Activated T-helper 1 cell treated with anti-CD3 and anti-CD28 coated beads, Interleukin-12 subunit alpha, Interleukin-12 subunit beta, Interleukin-2, Interleukin-4 antibody, amounts not matched to agents 30 ng/mL and 10 ng/mL and 1 ng/mL, durations not matched to agents 14 hours and 24 hours and 36 hours (primary cell): ENCODE measurements at places on chromosomes 7 and 10.
A peak's percentile ranks its signal among the peaks of the same experiment; 100 is the strongest.

DNA sequence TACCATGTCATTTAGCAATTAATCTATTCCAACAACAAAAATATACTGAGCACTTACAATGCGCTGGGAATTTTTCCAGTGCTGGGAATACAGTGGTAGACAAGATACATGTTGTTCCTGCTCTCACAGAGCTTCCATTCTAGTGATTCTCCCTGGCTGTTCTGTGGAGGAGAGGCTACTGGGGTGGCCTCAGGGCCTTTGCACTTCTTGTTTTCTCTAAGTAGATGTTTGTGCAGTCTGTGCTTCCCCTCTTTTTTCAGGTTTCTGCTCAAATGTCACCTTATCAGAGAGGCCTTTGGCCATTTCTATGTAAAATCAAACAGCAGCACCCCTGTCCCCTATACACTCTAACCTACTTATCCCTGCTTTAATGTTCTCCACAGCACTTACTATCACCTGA is 24.7 kb downstream of the OSBPL3 start:
- no peak for DNase-seq

GRCh38 chr7:120615703-120616102 is 242.2 kb downstream of the TSPAN12 start:
- DNase-seq, result no peak

- DNase-seq, result no peak
These were observed 30.9 kb downstream of the CDK1 start for GRCh38 chr10:60809157-60809556.

GRCh38 chr10:111511751-111512150 is 434.9 kb downstream of the ADRA2A start:
- DNase-seq, result no peak

DNA sequence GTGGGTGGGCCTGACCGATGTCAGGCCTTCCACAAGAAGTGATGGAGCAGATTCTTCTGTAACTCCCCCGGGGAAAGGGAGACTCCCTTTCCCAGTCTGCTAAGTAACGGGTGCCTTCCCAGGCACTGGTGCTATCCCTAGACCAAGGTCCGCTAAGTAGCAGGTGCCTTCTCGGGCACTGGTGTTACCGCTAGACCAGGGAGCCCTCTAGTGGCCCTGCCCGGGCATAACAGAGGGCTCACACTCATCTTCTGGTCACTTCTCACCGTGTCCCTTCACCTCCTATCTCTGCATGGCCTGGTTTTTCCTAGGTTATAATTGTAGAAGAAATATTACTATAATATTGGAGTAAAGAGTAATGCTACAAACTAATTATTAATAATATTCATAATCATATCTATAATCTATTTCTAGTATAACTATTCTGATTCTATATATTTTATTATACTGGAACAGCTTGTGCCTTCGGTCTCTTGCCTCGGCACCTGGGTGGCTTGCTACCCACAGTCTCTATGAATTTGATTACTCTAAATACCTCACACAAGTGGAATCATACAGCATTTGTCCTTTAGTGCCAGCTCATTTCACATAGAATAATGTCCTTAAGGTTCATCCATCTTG is 1378.7 kb downstream of the XPNPEP1 start:
- peak; percentile 5 for DNase-seq

DNA sequence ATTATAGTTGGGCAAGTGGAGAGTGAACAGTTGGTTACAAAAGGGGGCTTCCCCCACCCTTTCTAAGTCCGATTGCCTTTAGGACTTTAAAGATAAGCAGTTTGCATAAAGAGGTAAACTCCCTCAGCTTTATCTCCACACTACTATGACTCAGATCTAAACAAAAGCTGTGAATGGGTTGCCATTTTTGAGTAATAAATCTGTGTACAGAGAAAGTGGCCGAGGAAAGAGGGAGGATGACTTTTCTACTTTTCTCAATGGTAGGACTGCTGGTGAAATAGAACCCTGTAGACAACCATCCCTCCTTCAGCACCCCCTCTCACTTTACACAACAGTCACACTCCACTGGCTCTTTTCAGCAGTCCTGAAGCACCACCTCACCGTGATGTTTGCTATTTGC is 71.2 kb downstream of the DNMBP start:
- DNase-seq, result no peak

GRCh38 chr10:73641328-73642060 is at the start of gene MYOZ1:
Gene MYOZ1 (minus strand): TSS chr10:73641474. CDS start chr10:73640017, 1,457 bp downstream.
- no peak for DNase-seq

DNA sequence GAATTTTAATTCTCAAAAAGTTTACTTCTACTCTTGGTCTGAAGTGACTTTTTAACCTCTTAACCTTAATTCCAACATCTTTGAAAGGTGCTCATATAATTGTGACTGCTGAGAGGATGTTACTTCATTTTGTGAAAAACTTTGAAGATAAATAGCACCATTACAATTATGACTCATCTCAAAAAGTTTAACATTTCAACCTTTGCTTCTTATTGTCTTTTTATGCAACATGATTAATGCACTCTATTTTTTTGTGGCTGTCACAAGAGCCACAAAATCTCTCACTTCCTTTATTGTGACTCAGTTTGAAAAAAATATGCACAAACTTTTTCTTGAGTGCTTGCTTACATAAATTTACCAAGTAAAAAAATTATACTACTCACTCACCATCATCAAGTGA is 383.1 kb downstream of the LRRTM3 start:
- DNase-seq, result no peak

- no peak for DNase-seq
These were observed 567.7 kb downstream of the TCERG1L start for GRCh38 chr10:130743751-130744271.

DNA sequence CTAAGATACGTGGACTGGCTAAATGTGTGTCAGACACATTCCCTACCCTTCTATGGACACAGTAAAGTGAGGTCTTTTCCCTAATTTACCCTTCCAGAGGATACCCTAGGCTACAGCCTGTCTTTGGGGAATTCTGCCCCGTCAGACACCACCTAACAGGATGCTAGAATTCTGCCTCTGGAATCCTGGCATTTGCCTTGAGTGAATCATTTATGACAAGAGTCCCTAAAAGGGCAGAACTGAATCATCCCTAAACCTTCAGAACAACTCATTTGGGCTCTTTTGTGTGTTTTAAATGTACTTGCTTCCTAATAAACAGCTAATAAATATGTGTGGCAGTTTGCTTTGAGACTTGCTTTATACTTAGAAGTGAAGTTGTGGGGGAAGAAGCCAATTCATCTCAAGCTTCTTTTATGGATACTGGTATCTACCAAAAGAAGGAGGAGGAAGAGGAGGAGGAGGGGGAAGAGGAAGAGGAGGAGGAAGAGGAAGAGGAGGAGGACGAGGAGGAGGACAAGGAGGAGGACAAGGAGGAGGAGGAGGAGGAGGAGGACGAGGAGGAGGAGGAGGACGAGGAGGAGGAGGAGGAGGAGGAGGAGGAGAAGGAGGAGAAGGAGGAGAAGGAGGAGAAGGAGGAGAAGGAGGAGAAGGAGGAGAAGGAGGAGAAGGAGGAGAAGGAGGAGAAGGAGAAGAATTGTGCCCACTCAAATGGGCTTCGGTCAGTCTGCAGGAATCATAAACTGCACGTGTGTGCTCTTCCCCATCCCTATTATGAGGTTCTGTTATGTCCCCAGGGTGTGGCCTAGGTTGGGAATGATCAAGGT is 27.1 kb downstream of the PARP12 start:
- DNase-seq, result no peak

GRCh38 chr7:102050864-102051460 is 233.5 kb downstream of the CUX1 start:
- no peak for DNase-seq

- DNase-seq, result no peak
These were observed 161.5 kb downstream of the MAD1L1 start for GRCh38 chr7:2071133-2071832.

DNA sequence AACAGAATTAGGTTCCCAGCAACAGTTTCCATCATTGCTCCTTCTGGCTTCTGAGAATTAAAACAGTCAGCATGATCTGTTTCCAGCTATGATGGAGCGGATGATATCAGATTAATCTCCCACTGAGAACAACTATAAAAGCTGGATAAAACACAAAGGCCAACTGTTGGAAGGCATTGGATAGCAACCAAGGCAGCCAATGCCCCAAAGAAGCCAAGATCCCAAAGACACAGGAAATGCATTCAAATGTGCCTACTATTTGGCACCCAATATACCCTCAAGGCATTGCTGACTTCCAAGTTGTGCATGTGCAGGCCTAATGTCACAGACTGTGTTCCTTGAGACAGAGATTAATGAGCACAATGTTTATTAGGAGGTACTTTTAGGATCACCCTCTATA is 259.3 kb downstream of the ARHGAP12 start:
- DNase-seq, result no peak

GRCh38 chr7:97015279-97015678 is 9.4 kb downstream of the DLX5 start:
- DNase-seq, result no peak

- no peak for DNase-seq
These were observed 429.1 kb downstream of the RPS24 start for GRCh38 chr10:78462726-78463228.
